ENCODE measurements at places on chromosomes 11 and 22.

- DNase-seq: no peak
Measured at GRCh38 chr11:94272738-94273313, 31.6 kb upstream of the IZUMO1R start.

- no peak for DNase-seq
Measured at GRCh38 chr22:29887358-29887757, 4.4 kb downstream of the MTMR3 start.

DNA sequence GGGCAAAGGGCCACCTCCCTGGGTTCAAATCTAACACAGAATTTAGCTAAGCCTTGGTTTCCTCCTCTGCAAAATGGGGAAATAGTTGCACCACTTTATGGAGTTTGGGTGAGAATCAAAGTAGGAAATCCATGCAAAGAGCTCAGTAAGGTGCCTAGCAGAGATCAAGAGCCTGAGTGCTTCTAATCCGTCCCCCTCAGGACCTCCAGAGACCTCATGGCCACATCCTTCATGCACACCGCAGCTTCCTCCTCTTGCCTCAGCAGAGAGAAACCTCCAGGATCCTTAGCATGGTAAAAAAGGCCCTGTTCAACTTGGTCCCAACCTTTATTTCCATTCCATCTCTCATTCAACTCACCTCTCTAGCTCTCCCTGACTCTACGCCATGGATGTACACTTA lies 37.8 kb upstream of the NAV2 start:
- DNase-seq: no peak

DNA sequence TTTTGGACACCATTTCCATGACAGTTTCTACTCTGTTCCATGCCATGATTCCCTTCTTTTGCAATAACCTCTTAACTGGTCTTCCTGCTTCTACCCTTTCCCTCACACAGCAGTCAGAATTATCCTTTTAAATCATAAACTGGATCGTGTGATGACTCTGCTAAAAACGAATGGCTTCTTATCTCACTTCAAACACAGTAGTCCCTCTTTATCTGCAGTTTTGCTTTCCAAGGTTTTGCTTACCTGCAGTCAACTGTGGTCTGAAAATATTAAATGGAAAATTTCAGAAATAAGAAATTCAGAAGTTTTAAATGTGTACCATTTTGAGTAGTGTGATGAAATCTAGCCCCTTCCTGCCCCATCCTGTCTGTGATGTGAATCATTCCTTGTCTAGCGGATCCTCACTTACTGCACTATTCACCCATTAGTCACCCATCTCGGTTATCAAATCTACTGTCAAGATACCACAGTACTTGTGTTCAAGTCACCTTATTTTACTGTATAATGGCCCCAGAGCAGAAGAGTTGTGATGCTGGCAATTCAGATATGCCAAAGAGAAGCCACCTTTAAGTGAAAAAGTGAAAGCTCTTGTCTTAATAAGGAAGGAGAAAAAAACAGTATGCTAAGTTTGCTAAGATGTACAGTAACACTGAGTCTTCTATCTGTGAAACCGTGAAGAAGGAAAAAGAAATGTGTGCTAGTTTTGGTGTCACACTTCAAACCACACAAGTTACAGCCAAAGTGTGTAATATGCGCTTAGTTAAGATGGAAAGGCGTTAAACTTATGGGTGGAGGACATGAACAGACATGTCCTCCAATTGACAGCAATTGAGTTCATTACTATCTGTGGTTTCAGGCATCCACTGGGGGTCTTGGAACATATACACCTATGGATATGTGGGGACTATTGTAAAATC lies 283.0 kb downstream of the DDX10 start:
- DNase-seq: no peak

DNA sequence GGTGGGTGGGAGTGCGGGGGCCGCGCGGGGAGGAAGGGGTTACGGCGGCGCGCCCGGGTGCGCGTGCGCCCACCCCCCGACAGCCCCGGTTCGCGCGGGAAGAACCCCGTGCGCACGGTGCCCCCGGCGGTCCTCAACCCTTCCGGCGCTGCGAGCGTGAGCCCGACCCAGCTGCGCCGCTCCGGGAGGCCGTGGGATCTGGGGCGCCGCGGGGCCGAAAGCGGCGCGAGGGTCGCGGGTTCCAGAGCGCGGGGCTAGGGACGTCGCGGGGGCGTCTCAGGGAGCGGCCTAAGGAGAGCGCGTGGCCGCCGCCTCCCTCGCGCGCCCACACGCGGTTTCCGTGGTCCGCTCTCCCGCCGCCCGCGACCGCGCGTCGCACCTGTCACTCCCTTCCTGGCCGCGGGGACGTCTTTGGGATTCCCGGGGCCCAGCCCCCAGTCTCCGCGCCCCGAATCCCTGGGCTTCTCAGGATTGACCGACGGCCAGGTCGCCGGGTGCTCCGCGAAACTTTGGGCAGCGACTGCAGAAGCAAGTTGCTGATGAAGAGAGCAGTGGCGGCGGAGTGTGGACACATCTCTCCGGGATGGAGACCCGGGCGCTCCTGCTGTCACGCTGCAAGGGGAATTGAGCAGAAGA lies 582 bp downstream of the SREBF2 start:
- DNase-seq: peak; percentile 75

GRCh38 chr11:68509066-68509465 lies 48.5 kb downstream of the PPP6R3 start:
- no peak for DNase-seq

DNA sequence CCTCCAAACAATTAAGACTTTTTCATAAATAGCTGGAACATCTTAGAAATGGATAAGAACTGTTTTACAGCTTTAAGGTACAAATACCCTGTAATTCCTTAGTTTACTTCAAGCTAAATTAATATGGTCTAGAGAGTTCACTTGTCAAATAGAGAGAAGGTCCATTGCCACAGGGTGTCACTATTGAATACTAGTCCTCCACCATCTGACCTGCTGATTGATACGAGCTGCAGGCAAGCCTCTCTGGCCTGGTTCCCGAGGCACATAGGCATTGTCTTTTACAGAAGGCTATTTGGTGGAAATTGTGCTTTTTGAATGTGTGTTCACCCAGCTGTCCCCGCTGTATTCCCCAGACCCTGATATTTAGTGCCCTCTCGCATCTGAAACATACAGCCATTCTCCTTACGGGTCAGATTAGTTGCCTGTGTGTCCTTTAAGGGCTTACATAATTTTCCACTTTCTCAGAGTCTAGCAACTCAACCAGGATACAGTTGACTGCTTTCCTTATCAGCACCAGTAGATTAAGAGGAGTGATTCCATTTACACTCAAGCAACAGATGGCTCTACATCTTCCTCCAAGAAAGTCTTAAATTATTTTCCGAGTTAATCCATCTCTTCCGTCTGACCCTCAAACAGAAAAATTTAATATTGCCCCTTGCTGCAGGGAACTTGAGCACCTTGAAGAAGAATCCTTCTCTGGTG lies 788.8 kb upstream of the FAT3 start:
- DNase-seq: no peak

DNA sequence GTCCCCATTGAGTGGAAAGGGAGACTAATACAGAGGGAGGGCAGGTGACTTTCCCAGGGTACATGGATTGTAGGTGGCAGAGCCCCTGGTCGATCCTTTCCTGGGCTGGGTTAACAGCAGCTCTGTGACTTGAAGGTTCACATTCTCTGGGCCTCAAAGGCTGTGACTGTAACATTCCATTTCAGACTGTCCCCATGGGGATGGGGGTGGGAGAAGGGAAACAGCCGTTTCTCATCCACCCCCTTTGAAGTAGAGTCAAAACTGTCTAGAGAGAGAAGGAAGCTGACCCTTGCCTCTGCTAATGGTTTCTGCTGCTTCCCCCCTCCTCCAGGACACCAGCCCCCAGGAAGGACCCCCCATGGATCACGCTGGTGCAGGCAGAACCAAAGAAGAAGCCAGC lies 19.2 kb downstream of the MICALL1 start:
- no peak for DNase-seq

DNA sequence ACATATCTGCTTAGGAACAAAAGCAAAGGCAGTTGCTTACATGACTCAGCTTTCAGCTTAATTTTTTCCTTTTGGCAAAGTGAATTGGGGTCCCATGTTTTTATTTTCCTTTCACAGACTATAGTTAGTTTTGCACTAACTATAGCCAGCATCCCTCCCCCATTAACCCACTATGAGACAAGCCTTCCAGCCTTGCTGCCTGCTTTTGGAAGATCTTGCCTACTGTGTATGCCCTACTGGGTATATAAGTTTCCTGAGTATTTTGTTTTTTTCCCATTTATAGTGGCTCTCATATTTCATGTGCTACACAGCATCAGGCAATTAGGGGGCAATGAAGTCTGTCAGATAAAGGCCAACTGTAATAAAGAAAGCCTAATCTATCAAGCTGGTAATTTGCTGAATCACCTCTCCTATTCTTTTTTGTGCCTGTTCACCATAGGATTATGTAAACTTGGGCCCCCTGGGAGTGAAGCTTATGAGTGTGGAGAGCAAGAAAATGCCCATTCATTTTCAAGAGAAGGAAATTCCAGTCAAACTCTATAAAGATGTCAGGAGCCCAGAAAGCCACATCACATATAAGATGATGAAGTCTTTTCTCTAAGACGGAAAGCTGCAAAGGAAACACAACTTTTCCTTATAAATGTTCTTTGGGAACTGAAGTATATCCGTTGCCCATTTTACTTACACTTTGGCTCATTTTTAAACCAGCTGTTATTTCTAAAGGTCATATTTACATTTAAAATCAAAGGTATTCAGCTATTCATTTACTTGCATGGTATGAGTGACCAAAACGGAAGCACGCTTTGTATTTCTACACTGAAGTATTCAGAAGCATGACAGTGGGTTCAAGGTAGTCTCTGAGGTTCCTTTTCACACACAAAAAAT lies 64.0 kb downstream of the CCDC83 start:
- DNase-seq: no peak
